ENCODE measurements at places on chromosomes 2 and 18.

GRCh38 chr2:225556461-225556860 is 157.0 kb downstream of the NYAP2 start:
- ATAC-seq = no peak

GRCh38 chr2:54206596-54206995 is 49.4 kb downstream of the TSPYL6 start:
- no peak for ATAC-seq

DNA sequence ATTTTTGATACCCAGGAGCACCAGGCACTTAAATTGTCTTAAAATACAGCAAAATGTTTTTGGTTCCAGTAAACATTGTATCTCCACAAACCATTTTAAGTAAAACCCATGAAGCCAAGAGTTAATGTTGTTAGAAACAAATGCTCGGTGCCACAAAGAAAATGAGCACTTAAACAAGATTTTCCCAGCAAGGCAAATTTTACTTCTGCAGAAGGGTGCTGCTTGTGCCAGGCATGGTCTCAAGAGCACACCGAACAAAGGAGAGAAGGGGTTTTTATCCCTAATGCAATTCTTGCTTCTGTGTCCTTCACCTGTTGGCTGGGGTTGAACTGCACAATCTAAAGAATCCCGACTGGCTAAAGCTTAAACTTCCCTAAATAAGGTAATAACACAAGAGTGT is 286.7 kb downstream of the ADCYAP1 start:
- no peak for ATAC-seq

DNA sequence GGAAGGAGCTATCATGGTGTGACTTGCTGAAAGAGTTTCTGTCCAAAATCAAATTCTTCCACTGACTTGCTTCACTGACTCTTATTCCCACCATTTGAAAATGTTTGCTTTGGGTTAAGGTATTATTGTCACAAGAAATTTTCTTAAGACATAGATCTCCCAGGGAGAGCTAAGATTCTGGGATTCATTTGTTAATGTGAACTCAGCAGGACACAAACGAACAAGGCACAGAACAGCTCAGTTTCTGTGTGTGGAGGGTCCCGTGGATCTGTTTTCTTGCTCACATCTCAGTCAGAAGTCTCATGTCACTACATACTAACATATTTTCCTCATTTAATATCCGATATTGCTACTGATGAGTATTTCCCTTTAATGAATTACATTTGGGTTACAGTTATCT is 8.2 kb upstream of the HNRNPA3 start:
- ATAC-seq = no peak

GRCh38 chr2:76387294-76387693 is 676.6 kb upstream of the GCFC2 start:
- ATAC-seq = no peak

GRCh38 chr2:154549869-154550268 is 148.6 kb upstream of the KCNJ3 start:
- no peak for ATAC-seq

GRCh38 chr2:230128623-230129342 is 60.1 kb upstream of the SLC16A14 start:
- no peak for ATAC-seq

All from activated T-helper 17 cell treated with anti-CD3 and anti-CD28 coated beads, Interleukin-2, amount 50 U/mL, for 72 hours (primary cell).